ENCODE measurements at places on chromosomes 3 and 15.

- DNase-seq = peak; percentile 64
Measured at GRCh38 chr3:36679384-36680200, 84.8 kb downstream of the DCLK3 start.

DNA sequence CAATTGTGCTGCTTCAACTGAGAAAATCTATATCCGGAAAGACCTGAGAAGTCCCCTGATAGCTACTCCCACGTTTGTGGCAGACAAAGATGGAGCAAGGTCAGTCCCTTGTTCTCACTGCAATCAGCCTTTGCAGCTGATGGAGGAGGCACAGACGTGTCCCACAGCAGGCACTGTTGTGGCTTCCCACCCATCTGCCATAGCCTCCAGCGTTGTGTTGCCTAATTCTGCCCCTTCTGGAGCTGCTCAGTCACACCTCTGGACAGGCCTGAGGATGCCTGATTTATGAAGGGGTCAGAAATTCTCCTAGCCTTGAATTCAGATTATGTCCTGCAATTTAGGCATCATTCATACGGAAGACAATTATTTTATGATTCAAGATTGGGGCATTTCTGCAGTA lies 41.9 kb downstream of the MRPS25 start:
- DNase-seq = no peak

GRCh38 chr15:91468871-91469580 lies 369.0 kb downstream of the SV2B start:
- DNase-seq = no peak

DNA sequence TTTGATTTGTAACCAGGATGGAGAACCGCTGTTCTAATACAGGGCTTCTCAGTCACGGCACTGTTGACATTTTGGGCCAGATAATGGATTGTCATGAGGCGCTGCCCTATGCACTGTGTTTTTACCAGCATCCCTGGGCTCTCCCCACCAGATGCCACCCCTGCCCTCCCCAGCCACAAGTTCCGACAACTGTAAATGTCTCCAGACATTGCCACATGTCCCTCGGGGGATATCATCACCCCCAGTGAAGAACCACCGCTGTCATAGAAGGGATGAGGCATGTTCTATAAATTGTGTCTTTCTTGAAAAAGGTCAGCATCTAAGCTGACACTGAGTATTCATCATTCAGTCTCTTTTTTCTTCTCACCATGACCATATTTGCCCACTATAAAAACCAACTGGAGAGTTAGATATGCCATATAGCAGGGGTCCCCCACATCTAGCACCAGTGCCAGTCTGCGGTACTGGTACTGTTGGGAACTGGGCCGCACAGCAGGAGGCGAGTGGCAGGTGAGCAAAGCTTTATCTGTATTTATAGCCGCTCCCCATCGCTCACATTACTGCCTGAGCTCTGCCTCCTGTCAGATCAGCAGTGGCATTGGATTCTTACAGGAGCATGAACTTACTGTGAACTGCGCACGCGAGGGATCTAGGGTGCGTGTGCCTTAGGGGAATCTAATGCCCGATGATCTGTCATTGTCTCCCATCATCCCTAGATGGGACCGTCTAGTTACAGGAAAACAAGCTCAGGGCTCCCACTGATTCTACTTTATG lies 260.5 kb upstream of the ST8SIA2 start:
- DNase-seq = no peak

- DNase-seq = no peak
Measured at GRCh38 chr3:194281766-194282165, 69.4 kb downstream of the CPN2 start.

- DNase-seq = no peak
Measured at GRCh38 chr3:125594581-125595011, 701 bp downstream of the OSBPL11 start.

GRCh38 chr3:177810162-177810623 lies 612.9 kb upstream of the TBL1XR1 start:
- no peak for DNase-seq
